ENCODE measurements at places on chromosomes 3 and 15.

GRCh38 chr15:49758856-49759255, 138.0 kb downstream of the DTWD1 start:
- no peak for DNase-seq

GRCh38 chr3:154758109-154758868, 321.8 kb upstream of the MME start:
- no peak for DNase-seq

DNA sequence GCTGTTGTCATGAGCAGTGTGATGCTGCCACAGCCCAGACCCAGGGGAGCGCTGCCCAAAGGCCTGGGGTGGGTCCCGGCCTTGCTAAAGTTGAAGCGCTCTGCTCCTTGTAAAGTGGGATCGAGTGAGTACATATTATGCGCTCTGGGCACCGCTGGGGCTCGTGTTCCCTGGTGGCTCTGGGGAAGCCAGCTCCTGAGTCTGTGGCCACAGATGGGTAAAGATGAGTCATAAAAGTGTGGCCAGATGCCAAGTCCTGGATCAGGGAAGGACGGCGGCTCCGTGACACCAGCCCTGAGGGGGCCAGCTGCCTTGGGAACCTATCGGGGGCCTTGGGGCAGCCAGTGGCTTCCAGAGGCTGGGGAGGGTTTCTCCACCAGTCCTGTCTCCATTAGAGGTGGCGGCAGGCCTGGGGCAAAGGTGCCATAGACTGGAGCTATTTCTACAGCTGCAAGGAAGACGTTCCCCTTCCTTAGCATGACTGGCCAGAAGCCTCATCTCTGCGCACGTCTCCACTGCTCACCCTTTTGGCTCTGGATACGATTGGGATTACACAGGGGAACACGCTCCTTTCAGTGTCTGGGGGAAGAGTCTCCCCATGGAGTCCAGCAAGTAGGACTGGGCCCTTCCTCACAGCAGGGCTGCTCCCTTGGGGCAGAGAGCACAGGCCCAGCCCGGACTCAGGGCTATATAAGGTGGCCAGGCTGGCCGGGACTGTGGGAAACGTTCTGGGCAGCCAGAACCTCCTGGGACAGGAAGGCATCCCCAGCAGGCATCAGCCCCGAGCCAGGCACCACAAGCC, 1.2 kb upstream of the ITIH4 start:
- no peak for DNase-seq

DNA sequence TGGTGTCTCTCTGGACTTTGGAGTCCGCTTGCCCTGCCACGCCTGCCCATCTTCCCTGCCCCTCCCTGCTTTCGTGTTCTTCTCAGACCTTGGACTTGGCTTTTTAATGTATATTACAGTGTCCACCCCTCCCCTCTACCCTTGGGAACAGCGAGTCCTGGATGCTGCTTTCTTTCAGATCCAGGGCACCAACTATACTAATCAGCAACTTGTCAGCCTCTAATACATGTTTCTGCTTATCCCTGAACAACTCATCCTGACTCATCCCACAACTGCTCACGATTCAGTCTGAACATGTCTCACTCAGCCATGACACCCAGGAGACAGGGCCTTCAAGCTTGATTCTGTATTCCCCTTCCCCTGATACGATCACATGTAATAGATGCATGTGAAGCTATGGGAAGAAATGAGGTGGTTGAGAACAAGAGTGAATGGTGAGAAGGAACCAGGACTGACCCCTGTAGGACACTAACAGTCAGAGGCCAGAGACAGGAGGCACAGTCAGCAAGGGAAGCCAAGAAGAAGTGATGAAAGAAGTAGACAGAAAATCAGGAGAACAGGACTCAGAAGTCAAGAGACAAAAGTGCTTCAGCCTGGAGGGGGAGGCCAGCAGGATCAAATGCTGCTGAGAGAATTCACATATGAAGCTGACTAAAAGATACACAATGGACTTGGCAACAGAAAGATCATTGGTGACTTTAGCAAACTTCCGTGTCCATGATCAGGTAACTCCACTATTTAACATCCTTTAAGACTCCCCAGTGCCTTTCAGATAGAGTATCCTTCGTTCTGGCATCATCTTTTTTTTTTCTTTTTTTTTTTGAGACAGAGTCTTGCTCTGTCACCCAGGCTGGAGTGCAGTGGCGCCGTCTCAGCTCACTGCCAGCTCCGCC, 35.4 kb downstream of the BCL2L10 start:
- no peak for DNase-seq

DNA sequence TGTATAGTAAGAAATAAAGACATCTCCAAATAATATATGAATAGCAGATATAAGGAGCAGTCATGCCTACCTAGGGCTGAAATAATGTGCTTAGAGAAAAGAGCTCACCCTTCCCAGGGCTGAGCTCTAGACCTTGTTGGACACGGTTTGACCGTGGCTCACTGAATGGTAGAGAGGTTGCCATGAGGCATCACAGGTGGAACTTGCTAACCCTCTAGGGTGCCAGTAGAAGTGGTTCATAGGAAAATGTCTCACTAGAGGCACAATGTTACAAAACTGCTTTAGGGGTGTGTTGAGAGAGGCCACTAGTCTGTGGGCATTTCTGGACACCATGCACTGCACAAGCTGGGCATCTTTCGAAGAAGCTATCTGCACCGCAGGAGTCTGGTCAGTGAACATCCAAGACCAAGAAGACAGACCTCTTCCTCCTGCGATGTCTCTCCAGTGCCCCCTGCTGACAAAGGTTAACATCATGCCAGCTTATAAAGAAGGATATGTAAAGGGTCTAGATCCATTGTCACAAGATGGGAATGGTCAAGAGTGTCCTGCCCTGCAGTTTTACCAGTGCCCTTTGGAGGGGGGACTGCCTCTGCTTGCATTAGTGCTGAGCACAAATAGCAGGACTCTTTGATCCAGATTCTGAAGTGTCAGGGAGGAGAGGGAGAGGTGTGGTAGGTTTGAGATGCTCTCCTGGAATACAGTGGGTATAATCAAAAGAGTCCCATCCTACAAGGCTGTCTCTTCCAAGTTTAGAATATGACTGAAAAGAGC, 266.8 kb downstream of the ZNF385D start:
- no peak for DNase-seq

DNA sequence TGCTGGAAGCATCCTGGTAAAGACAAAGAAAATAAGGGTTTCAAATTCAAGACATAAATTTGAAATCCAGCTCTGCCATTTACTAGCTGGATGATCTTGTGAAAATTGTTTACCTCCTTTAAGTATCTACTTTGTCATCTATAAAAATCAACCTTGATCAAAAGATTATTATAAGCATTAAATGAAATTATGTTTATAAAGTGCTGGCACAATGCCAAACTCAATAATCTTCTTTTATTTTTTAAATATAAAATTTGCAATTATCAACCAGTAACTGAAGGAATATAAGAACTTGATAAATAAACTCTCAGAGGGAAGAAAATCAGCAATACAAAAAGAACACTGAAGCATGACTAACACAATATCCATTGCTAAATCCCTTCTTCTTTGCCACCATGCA, 25.8 kb downstream of the C3orf33 start:
- DNase-seq: no peak

DNA sequence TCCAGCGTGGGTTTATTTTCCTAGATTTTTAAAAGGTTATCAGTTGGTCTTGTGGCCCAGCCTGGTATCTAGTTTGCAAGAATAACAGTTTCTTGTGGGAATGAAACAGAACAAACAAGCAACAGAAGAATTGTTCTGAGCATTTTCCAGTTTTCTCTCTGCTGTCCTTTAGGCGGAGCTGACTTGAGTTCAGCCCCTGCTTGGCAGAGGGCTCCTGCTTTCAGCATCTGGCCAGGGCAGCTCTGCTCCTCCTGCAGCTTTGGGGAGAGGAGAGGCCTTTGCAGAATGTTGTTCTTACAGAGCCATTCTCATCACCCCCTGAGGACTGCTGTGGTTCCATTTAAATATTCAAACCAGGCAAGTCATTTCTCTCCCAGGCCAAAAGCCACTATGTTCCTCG, 117.7 kb downstream of the ALDH1A2 start:
- DNase-seq: no peak

GRCh38 chr3:149180057-149180573, 41.5 kb downstream of the CP start:
- DNase-seq: no peak

DNA sequence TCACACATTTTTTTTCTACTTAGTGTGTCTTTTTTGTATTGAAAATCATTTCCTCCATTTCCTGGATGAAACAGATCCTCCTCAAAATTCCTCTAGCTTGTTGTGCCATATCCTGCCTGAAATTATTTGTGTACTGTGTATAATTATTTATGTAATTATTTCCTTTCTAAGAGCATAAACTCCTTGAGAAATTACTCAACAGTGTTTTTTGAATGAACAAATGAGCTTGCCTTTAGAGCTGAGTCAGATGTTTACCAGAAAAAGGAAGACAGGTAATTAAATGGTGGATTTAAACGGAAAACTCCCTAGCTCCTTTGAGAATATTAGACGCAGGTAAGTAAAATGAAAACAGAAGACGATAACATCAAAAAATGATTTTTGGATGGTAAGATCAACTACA, 13.2 kb upstream of the SECISBP2L start:
- no peak for DNase-seq

DNA sequence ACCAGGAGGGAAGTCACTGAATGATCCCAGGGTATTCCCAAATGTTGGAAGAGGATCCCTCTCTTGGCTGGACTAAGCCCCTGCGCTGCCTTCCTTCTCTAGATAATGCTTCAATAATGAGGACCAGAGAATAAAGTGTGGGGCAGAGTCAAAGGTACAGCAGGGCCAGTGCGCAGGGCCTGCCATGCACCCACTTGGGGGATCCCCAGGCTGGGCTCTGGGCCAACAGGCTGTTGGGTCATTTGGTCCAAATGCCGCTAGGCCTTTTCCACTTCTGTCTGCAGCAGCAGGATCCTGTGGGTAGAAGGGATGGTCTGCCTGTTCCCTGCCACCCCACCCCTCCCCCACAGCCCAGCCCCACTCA, 5.7 kb upstream of the CLK3 start:
- no peak for DNase-seq
